ENCODE measurements at places on chromosomes 4 and X. TPM values are rescaled to one million over a fixed set of nuclear protein-coding genes. Genes with fewer than 3 reads are reported as not detected.

GRCh38 chr4:129327637-129328036, 231.7 kb downstream of the C4orf33 start:
- DNase-seq: no peak

GRCh38 chr4:159216834-159217233, 114.0 kb downstream of the RAPGEF2 start:
- DNase-seq: no peak

Gene AWAT2
- not detected for total RNA-seq

DNA sequence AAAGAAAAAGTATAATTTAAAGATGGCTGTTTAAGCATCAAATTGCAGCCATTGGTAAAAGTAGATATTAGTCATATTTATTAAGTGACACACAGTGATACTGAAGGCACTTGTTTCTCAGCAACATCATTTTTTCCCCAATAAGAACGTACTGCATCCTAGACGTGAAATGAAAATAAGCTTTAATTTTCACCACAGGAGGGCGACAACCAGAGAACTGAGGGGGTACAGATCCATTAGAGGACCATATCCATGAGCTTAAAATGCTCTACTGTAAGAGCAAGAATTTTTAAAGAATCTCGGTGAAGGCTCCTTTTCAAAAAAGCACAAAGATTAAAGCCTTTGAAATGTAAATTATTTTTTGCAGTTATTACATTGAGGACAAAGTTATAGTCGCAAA, 33.4 kb downstream of the FRG1 start:
- no peak for DNase-seq

Gene AIFM1
- 55.0 TPM for total RNA-seq

All from kidney (tissue), 22 donors.